Omental fat pad (tissue), 4 donors: ENCODE measurements at places on chromosomes 16 and 17. TPM values are rescaled to one million over a fixed set of nuclear protein-coding genes. Genes with fewer than 3 reads are reported as not detected.

KRT28 gene
- total RNA-seq = not detected

SLX4 gene
- 4.4 TPM for total RNA-seq

EFCAB5 gene
- 0.47 TPM for total RNA-seq

TBC1D26 gene
- not detected for total RNA-seq

DNA sequence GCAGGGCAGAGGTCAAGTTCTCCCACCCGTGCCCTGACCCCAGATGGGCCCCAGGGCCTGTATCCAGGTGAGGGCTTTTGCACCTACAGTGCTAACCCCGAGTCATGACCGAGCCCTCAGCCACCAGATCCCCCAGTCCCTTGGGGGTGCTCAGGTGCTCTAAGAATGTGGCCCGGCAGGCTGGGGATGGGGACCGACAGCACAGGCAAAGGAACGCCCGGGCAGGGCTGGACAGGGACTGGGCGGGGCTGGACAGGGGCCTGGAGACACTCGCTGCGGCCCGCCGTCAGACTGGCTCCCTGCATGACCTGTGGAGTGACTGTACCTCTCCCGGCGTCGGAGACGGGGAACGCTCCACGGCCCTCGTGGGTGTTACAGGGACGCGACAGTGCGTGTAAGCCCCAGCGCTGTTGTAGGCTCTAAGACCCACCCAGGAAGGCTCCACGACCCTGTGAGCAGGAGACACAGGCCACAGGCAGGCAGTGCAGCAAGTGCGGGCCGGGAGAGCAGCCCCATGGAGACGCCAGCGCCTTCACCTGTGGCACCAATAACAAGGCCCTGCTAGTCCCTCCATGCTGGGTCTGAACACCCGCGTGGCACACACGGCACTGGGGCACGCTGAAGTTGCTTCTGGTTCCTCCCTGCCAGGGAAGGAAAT is 38.8 kb downstream of the CBFA2T3 start:
- DNase-seq = no peak

DNA sequence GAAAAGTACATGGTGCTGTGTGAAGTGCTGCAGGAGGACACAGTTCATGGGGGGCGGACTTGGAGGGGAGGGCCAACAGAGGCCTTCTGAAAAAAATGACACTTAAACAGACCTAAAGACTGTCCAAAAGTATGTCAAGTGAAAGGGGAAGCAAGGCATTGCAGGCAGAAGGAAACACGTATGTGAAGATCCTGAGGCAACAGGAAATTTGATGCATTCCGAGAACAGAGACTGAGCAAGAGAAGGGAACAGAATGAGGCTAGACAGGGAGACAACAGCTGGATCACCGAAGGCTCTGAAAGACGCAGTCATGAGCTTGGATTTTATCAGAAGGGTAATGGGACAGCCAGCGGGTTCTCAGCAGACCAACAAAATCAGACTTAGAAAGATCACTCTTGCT is 1.1 kb downstream of the IFT20 start:
- no peak for DNase-seq

GRCh38 chr17:27892542-27892865 is 661 bp downstream of the LYRM9 start:
- DNase-seq = no peak
